ENCODE measurements at places on chromosomes 5 and 9.

GRCh38 chr5:33457126-33457525, 16.4 kb downstream of the TARS1 start:
- DNase-seq = no peak

- DNase-seq = no peak
Measured at GRCh38 chr5:142852416-142853198, 82.4 kb downstream of the ARHGAP26 start.

GRCh38 chr9:97511655-97512427, 10.4 kb downstream of the TMOD1 start:
- DNase-seq = no peak

DNA sequence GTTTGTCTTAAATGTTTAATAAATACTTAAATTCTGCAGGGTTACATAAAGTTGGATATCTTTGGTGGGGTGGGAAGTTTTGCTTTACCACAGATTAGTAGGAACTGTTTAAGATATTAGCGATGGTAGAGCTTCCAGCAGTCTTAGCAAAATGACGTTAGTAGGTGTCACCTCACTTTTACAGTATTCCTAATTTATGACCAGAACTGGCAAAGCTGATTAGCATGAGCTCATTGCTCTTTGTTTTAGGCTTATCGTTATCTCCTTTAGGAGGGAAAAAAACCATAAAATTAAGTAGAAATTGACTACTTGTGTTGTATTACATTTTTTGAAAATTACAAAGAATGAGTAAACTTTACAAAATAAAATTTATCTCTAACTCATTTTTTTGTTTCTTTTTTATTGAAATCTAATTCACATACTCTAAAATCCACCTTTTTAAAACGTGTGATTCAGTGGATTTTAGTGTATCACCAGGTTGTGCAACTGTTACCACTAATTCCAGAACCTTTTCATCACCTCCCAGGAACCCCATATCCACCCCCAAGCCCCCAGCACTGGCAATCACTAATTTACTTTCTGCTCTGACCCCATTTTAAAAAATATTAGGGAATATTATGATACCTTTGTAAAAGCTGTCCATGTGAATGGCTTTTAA, 129.5 kb downstream of the TRIO start:
- no peak for DNase-seq

DNA sequence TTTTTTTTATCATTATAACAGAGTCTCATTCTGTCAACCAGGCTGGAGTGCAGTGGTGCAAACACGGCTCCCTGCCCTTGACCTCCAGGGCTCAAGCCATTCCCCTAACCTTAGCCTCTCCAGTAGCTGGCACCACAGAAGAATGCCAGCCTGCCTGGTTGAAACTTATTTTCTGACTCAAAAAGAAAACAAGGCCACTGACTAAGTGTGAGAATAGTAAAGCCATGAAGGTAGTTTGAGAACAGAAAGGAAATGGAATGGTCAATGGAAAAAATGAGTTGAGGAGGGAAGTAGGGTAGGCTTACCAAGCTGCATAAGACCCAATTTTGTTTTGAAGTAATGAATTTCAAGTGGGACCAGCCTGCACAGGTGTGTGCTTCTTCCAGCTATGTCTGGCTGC, 82.8 kb upstream of the RORB start:
- DNase-seq = no peak

DNA sequence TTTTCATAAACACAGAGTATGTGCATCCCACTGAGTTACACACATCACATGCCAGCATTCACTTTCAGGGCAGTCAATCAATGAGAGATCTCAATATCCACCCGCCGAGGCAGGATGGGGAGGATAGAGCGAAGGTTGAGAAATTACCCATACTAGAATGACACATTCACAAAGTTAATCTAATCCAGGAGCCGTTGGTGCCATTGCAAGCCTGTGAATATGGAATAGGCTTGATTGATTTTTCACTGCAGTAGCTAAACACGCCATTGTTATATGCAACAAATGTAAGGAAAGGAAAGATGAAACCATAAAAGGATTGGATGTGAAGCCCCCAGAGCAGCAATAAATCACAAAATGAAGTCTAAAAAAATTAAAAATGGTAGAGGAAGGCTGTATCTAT, 167.9 kb upstream of the GPR151 start:
- DNase-seq = no peak

- no peak for DNase-seq
Measured at GRCh38 chr5:41875121-41875520, 4.9 kb upstream of the OXCT1 start.

GRCh38 chr9:18060269-18060934, 413.6 kb upstream of the ADAMTSL1 start:
- DNase-seq = no peak

DNA sequence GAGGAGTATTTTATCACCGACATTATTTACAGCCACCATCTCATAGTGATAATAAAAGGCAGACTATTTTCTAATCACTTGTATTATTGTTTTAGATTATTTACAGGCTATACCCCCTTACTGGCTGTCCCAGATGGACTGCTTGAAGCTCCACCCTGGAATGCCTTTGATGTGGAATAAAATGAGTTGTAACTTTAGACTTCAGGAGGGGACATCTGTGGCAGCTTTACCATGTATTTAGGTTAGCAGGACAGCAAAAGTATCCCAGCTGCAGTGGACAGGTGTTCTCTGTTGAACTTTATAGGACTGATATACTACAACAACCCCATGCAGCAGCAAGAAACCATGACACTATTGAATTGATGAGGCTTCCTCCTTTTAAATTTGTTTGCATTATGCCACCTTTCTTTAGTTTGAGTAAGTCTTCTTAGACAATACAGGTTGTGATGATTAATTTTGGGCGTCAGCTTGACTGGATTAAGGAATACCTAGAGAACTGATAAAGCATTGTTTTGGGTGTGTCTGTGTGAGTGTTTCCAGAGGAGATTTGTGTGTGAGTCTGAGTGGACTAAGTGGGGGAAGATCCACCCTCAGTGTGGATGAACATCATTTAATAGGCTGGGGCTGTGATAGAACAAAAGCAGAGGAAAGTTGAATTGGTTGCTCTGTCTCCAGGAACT, 29.2 kb upstream of the C9orf57 start:
- DNase-seq = no peak

DNA sequence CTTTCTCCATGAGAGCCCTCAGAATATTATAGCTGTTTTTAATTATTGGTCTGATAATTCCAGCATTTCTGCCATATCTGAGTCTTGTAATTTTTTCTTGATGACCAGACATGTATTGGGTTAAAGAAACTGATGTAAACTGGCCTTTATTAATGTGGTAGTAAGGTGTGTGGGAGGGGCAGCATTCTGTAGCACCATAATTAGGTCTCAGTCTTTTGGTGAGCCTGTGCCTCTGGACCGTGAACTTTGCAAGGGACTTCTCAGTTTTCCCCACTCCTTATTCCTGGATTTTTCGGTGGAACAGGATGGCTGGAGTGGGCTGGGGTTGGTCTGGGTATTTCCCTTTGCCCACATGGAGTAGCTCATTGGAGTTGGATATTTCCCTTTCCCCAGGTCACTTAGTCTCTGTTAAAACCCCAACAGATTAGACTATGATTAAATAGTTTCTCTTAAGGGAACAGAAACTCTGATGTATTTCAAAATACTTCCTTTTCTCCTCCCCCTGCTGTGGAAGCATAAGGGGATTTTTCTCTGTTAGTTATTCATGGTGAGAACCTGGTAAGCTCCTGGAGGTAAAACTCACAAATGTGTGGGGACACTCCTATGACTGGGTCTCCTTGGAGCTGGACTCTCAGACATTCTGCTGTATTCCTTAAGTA, 52.4 kb downstream of the FSD1L start:
- DNase-seq = no peak

DNA sequence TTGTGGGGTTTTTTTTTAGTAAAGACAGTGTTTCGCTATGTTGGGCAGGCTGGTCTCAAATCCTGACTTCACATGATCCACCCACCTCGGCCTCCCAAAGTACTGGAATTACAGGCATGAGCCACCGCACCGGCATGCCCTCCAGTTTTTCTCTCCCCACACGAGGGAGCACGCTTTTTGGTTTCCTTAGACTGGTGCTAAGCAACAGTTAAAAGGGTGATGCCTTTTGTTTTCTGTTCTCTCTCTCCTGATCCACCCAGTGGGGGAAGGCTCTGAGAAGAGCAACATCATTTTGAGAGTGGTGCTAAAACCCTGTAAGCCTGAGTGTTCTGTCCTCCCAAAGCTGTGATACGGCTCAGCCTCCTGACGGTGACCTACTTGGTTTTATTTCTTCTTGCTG, 146.6 kb downstream of the MAN2A1 start:
- no peak for DNase-seq

- DNase-seq = no peak
Measured at GRCh38 chr5:121816164-121816563, 35.5 kb upstream of the FTMT start.

- peak; percentile 62 for DNase-seq
Measured at GRCh38 chr9:2418619-2419018, 203.0 kb upstream of the VLDLR start.

DNA sequence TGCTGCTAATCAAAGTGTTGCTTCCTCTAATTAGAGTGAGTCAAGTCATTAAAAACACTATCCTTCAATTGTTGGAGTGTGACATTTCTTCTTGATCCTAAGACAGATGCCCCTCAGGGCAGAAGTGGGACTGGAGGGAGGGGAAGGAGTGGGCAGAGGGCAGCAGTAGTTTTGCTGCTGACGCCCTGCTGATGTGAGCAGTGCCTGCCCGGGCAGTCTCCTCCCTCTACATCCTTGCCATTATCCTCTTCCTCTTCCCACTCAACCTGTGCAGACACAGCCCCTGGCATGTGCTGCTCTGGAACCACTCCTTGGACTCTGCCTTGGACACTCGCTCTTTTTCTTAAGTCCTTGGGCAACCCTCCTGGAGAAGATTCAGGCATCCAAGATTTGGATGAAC, 232.5 kb downstream of the HSPA4 start:
- DNase-seq = no peak

GRCh38 chr5:135324897-135325650, 74.0 kb downstream of the MACROH2A1 start:
- no peak for DNase-seq

GRCh38 chr9:112322701-112323377, 10.6 kb downstream of the PTBP3 start:
- DNase-seq = no peak

DNA sequence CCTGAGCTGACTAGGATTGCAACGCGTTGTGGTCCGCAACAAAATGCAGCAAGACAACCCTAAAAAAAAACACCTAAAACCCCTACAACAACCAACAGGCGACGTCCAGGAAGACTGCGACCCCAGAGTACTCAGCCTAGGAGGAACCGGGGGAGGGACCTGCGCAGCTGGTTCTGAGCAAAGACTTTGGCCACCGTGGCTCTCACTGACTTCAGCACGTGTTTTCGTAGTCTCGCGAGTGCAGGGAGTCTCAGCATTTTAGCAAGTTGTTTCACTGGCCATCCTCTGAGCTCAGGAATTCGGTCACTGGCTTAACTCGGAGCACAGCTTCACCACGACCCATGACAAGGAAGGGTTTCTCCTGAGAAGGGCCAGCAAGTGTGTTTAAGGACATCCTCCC, 8.6 kb upstream of the ZDHHC11 start:
- DNase-seq = no peak

- DNase-seq = no peak
Measured at GRCh38 chr9:134723037-134723436, 81.4 kb downstream of the COL5A1 start.

- no peak for DNase-seq
Measured at GRCh38 chr9:107738789-107739188, 249.2 kb upstream of the KLF4 start.

GRCh38 chr5:154850255-154851062, at the start of gene FAXDC2:
Gene FAXDC2 (minus strand): TSS chr5:154850603. CDS start chr5:154838178, 12,425 bp downstream.
- DNase-seq = peak; percentile 55

GRCh38 chr9:88219601-88220000, 81.3 kb upstream of the SPATA31C2 start:
- DNase-seq = no peak

- DNase-seq = no peak
Measured at GRCh38 chr9:79308012-79308411, 263.8 kb upstream of the TLE4 start.

GRCh38 chr9:31445357-31445756, 939.1 kb upstream of the ACO1 start:
- no peak for DNase-seq

GRCh38 chr5:38871790-38872551, 26.2 kb downstream of the OSMR start:
- peak; percentile 99 for DNase-seq

- DNase-seq = no peak
Measured at GRCh38 chr5:14369780-14370179, 211.8 kb upstream of the OTULINL start.

DNA sequence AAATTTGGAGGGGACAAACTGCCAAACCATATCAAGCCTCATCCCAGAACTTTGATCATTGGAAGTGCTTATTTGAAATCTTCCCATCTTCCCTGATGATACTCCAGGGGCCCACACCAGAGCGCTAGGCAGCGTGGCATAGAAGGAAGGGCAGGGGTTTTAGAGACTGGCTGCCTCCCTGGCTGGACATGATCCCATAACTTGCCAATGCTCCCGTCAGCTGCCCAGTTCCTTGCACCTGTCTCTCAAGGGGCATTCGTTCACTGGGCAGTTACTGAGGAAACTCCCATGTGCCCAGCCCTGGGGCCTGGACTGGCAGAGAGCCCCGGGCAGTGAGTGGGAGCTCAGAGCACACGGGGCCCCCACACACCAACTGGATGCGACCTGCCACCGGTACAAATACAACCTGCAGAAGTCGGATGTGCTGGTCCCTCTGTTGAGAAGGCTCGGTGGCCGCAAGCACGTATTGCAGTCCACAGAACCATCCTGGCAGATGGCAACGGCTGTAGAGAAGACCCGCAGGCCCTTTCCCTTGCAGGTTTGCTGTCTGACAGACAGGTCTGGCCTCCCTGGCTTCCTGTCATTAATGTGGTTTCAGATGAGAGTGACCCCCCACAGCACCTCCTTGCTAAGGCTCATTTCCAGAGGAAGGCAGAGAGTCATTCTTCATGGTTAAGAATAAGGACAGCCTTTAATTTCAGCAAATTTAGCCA, 122.4 kb downstream of the MVB12B start:
- no peak for DNase-seq

GRCh38 chr5:135322271-135322670, 76.8 kb downstream of the MACROH2A1 start:
- DNase-seq = no peak

- no peak for DNase-seq
Measured at GRCh38 chr5:1115123-1115815, 3.4 kb upstream of the SLC12A7 start.

- DNase-seq = no peak
Measured at GRCh38 chr9:76352026-76352620, 42.1 kb downstream of the RFK start.

DNA sequence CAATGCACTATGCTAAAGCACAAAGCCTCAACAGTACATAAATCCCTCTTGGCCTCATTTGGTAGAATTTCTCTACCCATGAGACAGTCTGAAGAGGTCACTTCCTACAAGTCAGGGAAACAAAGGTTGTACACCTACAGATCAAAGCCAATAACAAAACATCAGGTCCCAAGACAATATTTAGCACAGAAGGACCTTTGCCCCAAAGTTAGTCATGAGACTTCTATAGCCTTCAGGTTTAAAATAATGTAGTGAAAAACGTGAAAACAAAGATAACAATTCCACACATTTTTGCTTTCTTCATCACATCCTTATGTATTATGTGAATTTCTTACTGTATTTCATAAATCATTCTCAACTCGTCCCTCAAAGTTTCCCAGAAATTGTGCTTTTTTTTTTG, 15.8 kb downstream of the AFF4 start:
- DNase-seq = no peak

- DNase-seq = no peak
Measured at GRCh38 chr5:68182534-68182933, 33.0 kb upstream of the PIK3R1 start.

- DNase-seq = no peak
Measured at GRCh38 chr5:108703313-108703712, 44.4 kb upstream of the FER start.

All from non-pigmented ciliary epithelial cell (primary cell).